ENCODE measurements at places on chromosomes 7 and 10.

- DNase-seq = no peak
Measured at GRCh38 chr10:73810358-73810734, 1.1 kb downstream of the NDST2 start.

DNA sequence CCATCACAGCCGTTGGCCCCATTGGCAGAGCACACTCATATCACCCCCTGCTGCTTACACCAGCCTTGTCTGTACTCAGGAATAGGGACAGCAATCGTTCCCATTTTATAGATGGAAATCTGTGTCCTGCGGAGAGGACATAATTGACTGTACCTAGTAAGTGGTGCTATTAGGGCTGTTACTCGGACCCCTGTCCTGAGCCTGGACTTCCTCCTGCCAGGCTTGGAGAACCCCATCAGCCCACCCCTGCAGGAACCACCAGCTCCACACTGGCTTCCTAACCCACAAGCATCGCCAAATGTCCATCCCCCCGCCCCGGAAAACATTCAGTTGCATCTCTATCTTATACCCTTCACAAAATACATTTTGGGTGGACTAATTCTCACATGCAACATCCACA, 139.8 kb upstream of the RET start:
- DNase-seq = no peak

DNA sequence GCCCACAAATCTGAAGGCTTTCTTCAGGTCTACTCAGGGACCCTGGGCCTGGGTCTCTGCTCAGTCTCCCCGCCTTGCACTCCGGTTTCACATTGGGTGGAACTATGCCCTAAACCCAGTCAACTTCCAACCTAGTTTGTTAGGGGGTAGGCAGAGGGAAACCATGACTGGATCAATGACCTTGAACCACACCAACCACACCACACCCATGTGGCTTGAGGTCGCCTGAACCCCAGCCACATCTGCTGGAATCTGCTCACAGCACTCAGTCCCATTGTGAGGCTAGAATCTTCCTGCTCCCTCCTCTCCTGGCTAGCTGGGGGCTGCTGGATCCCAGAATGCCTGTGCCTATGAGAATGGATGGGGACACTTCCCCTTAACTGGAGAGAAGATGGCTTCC, 17.9 kb downstream of the RFC2 start:
- DNase-seq = no peak

DNA sequence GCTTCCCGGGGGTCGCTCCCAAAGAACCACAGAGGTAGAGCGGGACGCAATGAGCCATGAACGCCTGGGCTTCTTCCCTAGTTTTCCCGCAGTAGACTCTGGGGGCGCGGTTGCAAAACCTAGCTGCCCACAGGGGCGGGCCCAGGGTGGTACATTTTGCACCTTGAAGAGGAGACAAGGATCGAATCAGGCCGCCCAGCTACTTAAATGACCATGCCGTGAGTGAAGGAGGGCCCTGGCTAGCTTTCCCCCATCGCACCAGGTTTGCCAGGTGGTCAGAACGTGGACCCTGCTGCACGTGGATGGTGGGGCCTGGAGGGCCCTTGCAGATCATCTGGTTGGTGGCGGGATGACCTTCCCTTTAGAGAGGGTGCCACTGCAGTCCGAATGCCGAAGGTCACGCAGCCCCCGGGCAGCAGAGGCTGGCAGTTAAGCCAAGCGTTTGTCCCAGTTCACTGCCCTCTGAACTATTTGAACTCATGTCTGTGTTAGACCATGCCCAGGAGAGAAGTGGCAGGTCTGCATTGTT, 604 bp upstream of the SHTN1 start:
- DNase-seq = no peak

- no peak for DNase-seq
Measured at GRCh38 chr10:70247360-70247759, 14.1 kb upstream of the PPA1 start.

- DNase-seq = no peak
Measured at GRCh38 chr10:98076086-98076485, 45.7 kb upstream of the CRTAC1 start.

DNA sequence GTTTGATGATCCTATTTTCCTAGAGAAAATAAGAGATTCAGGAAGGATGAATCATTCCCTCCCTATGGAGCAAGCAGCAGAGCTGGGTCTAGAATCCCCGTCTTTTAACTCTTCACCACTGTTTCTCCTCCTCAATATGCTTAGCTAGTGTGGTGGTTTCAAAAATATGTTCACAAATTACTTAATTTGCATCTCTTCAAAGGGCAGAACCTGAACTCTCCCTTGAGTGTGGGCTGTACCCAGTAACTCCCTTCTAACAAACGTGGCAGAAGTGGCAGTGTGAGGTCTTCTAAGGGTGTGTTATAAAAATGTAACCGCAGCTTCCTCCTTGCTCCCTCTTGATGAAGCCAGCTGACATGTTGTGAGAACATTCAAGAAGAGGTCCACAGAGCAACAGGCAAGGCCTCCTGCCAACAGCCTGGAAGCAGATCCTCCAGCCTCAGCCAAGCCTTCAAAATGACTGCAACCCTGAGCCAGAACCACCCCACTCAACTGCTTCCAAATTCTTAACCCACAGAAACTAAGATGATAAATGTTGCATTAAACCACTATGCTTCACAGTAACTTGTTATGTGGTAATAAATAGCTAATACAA, 36.6 kb downstream of the SRPK2 start:
- DNase-seq = peak; percentile 24

- DNase-seq = no peak
Measured at GRCh38 chr10:20029523-20029922, 213.3 kb downstream of the PLXDC2 start.
